Activated T-helper 1 cell treated with anti-CD3 and anti-CD28 coated beads, Interleukin-12 subunit alpha, Interleukin-12 subunit beta, Interleukin-2, Interleukin-4 antibody, amounts not matched to agents 30 ng/mL and 10 ng/mL and 1 ng/mL, durations not matched to agents 14 hours and 24 hours and 36 hours (primary cell): ENCODE measurements at places on chromosomes 7 and 10.

- H3K27me3 ChIP-seq, result no peaks in the 10 kb centered on the region
- peaks cover 36% of the 10 kb centered on the region for H3K4me1 ChIP-seq
- no peaks in the 10 kb centered on the region for H3K36me3 ChIP-seq
- DNase-seq, result no peak
- H3K4me3 ChIP-seq, result no peak overlapping the region
- peak overlapping the region; percentile 35 for H3K27ac ChIP-seq
Observed at GRCh38 chr7:106367664-106368063, 82.9 kb upstream of the NAMPT start.

- peaks cover 18% of the 10 kb centered on the region for H3K4me1 ChIP-seq
- no peak overlapping the region for H3K27ac ChIP-seq
- no peak for DNase-seq
- peaks cover 59% of the 10 kb centered on the region for H3K27me3 ChIP-seq
- H3K36me3 ChIP-seq, result no peaks in the 10 kb centered on the region
- H3K4me3 ChIP-seq, result no peak overlapping the region
Observed at GRCh38 chr7:3301449-3301731, 338 bp downstream of the SDK1 start.

GRCh38 chr7:16589881-16590280, 55.7 kb downstream of the ANKMY2 start:
- H3K27ac ChIP-seq, result no peak overlapping the region
- H3K36me3 ChIP-seq, result no peaks in the 10 kb centered on the region
- no peaks in the 10 kb centered on the region for H3K4me1 ChIP-seq
- H3K27me3 ChIP-seq, result peaks cover 2% of the 10 kb centered on the region
- H3K4me3 ChIP-seq, result no peak overlapping the region
- no peak for DNase-seq

- no peak overlapping the region for H3K27ac ChIP-seq
- H3K36me3 ChIP-seq, result no peaks in the 10 kb centered on the region
- H3K4me3 ChIP-seq, result no peak overlapping the region
- DNase-seq, result no peak
Observed at GRCh38 chr7:155540553-155540952, 5.8 kb downstream of the CNPY1 start.

GRCh38 chr10:29470843-29471543, 163.8 kb downstream of the SVIL start:
- no peak for DNase-seq
- peaks cover 7% of the 10 kb centered on the region for H3K4me1 ChIP-seq
- H3K36me3 ChIP-seq, result peaks cover 7% of the 10 kb centered on the region
- H3K27me3 ChIP-seq, result no peaks in the 10 kb centered on the region
- no peak overlapping the region for H3K27ac ChIP-seq
- no peak overlapping the region for H3K4me3 ChIP-seq

GRCh38 chr7:880450-880849, 4.1 kb downstream of the GET4 start:
- no peak for DNase-seq
- peaks cover 7% of the 10 kb centered on the region for H3K36me3 ChIP-seq
- H3K27ac ChIP-seq, result no peak overlapping the region
- H3K4me1 ChIP-seq, result peaks cover 5% of the 10 kb centered on the region

GRCh38 chr7:142459551-142459963, 201.7 kb upstream of the PRSS58 start:
- no peaks in the 10 kb centered on the region for H3K36me3 ChIP-seq
- H3K4me3 ChIP-seq, result no peak overlapping the region
- peaks cover 56% of the 10 kb centered on the region for H3K4me1 ChIP-seq

DNA sequence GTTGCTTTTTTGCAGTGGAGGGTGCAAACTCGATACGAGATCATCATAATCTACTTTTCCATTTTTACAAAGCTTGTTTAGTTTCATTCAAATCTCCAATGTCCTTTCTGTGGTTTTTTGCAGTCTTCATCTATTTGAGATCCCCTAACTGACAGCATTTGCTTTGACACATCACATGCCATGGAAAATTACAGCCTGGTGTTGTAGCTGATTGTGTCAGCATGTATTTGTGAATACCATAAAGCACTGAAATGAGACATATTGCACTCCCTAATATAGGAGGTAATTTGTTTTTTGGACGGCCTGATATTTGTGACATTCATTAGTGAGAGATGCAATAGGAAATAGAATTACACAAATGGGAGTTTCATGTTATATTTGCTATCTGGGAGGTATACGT, 620.8 kb downstream of the KCNMA1 start:
- no peak overlapping the region for H3K27ac ChIP-seq
- H3K36me3 ChIP-seq, result no peaks in the 10 kb centered on the region

DNA sequence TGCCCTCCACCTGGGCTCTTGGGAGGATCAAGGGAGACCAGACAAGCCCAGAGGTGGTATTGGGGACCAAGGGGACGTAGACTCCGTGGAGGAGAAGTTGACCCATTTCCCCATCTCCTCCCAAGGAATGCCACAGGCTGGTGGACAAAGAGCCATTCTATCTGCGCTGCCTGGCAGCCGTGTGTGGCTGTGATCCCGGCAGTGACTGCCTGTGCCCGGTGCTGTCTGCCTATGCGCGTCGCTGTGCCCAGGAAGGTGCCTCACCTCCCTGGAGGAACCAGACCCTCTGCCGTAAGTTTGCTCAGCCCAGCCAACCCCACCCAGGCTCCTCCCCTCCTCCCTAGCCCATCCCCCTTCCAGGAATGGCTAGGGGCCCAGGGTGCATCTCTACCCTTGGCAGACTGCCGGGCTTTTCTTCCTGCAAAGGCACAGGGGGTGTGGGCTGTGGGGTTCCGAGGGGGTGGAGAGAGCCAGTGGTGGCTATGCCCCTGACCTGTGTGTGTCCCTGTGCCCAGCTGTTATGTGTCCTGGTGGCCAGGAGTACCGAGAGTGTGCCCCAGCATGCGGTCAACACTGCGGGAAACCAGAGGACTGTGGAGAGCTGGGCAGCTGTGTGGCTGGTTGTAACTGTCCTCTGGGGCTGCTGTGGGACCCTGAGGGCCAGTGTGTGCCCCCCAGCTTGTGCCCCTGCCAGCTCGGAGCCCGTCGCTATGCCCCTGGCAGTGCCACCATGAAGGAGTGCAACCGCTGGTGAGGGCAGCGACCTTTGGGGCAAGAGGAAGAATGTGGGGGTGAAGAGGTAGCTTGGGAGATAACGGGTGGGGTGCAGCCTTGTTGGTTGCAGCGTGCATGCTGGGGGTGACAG, 10.2 kb upstream of the ZNF467 start:
- no peaks in the 10 kb centered on the region for H3K4me1 ChIP-seq
- no peaks in the 10 kb centered on the region for H3K36me3 ChIP-seq
- H3K4me3 ChIP-seq, result no peak overlapping the region
- H3K27me3 ChIP-seq, result peaks cover 2% of the 10 kb centered on the region

GRCh38 chr7:139452958-139453672, 30.4 kb downstream of the KLRG2 start:
- H3K27me3 ChIP-seq, result no peaks in the 10 kb centered on the region
- H3K4me1 ChIP-seq, result no peaks in the 10 kb centered on the region
- DNase-seq, result no peak
- no peak overlapping the region for H3K27ac ChIP-seq
- H3K4me3 ChIP-seq, result no peak overlapping the region

DNA sequence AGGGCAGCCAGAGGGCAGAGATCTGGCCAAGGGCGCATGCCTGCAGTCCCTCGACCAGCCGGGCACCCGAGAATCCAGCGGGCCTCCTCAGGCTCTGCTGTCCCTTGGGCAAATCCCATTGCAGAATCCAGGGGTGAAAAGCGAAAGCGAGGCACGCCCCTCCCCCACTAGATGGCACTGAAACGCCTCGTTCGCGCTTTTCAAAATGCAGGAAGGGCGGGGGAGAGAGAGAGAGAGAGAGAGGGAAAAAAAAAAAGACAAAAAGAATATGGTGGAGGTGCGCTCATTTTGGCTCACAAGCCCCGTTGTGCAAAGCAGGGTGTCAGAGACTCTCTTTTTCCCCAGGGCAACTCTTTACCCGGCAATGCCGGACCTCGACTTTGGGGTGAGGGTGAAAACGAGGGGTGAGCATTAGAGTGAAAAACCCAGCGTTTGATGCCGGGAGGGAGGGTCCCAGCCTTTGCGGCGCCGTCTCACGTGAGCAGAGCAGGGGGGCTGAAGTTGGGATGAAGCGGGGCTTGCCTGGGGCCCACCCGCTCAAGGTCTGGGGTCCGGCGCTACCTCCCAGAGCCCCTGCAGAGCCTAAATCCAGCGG, 2.5 kb upstream of the TMEM178B start:
- H3K27ac ChIP-seq, result peak overlapping the region; percentile 45
- H3K4me1 ChIP-seq, result peaks cover 36% of the 10 kb centered on the region
- H3K4me3 ChIP-seq, result peak overlapping the region; percentile 79
- peaks cover 39% of the 10 kb centered on the region for H3K27me3 ChIP-seq
- peaks cover 1% of the 10 kb centered on the region for H3K36me3 ChIP-seq

DNA sequence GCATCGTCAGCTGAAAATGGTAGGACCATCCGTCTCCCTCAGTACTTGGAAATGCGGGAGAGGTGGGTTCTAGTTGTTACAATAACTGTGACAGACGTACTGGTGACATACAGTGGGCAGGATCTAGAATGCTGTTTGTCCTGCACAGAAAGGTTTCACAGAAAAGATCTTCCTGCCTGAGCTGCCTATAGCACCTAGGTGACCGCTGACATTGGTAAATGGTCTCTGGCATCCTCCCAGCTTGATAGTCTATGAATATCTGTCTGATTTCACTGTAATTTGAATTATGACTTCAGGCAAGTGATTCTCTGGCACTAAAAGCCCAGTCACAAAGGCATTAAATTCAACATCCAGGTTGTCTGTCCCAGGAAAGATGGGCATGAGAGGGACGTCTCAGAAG, 38.2 kb upstream of the CCDC3 start:
- H3K4me1 ChIP-seq, result no peaks in the 10 kb centered on the region
- no peaks in the 10 kb centered on the region for H3K36me3 ChIP-seq
- no peak overlapping the region for H3K4me3 ChIP-seq
- DNase-seq, result no peak
- H3K27ac ChIP-seq, result no peak overlapping the region

GRCh38 chr7:114356133-114356532, 58.5 kb upstream of the FOXP2 start:
- no peak for DNase-seq
- no peak overlapping the region for H3K27ac ChIP-seq
- H3K4me3 ChIP-seq, result no peak overlapping the region
- no peaks in the 10 kb centered on the region for H3K4me1 ChIP-seq

DNA sequence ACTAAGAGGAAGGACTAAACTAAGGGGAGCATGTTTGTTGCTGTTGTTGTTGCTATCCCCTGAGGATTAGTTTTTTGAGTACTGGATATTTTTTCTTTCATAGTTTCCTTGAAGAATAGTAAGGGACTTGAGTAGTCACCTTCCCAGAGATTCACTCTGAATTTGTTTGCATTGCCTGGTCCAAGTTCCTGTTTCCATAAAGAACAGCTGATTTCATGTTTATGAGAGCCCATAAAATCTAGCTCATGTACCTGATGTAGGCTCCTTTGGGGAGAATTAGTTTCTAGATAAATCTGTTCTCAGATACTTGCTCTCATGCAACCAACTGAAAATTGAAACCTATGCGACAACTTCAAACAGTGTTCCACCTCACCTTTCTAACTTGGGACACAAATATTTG, 464.4 kb upstream of the MBL2 start:
- no peaks in the 10 kb centered on the region for H3K4me1 ChIP-seq
- no peaks in the 10 kb centered on the region for H3K36me3 ChIP-seq
- DNase-seq, result no peak
- no peak overlapping the region for H3K27ac ChIP-seq
- no peak overlapping the region for H3K4me3 ChIP-seq
- no peaks in the 10 kb centered on the region for H3K27me3 ChIP-seq

DNA sequence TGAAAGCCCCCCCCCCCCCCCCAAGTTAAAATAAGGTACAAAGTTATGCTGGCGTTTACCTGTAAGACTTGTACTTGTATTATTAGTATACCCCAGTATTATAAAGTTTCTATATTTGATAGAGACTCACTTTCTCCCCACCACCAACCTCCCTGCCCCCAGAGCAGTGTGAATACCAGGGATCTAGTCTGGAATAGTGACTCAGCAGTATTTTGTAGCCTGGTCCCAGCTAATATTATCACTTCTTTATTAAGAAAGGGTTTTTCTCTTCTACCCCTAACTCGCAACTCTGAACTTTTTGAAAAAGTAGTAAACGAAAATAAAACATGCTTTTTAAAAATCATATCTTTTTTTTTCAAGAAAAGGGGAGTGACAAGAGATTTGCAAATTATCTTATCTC, 26.7 kb downstream of the GLI3 start:
- no peaks in the 10 kb centered on the region for H3K4me1 ChIP-seq
- no peak for DNase-seq
- no peak overlapping the region for H3K4me3 ChIP-seq
- no peaks in the 10 kb centered on the region for H3K27me3 ChIP-seq

GRCh38 chr10:114550756-114551635, 107.1 kb downstream of the ABLIM1 start:
- no peak overlapping the region for H3K4me3 ChIP-seq
- H3K27ac ChIP-seq, result no peak overlapping the region
- H3K27me3 ChIP-seq, result no peaks in the 10 kb centered on the region
- peaks cover 2% of the 10 kb centered on the region for H3K36me3 ChIP-seq
- DNase-seq, result no peak

GRCh38 chr10:71835671-71836595, 15.1 kb downstream of the PSAP start:
- H3K4me3 ChIP-seq, result no peak overlapping the region
- DNase-seq, result no peak
- no peaks in the 10 kb centered on the region for H3K27me3 ChIP-seq
- H3K27ac ChIP-seq, result no peak overlapping the region
- peaks cover 9% of the 10 kb centered on the region for H3K36me3 ChIP-seq

DNA sequence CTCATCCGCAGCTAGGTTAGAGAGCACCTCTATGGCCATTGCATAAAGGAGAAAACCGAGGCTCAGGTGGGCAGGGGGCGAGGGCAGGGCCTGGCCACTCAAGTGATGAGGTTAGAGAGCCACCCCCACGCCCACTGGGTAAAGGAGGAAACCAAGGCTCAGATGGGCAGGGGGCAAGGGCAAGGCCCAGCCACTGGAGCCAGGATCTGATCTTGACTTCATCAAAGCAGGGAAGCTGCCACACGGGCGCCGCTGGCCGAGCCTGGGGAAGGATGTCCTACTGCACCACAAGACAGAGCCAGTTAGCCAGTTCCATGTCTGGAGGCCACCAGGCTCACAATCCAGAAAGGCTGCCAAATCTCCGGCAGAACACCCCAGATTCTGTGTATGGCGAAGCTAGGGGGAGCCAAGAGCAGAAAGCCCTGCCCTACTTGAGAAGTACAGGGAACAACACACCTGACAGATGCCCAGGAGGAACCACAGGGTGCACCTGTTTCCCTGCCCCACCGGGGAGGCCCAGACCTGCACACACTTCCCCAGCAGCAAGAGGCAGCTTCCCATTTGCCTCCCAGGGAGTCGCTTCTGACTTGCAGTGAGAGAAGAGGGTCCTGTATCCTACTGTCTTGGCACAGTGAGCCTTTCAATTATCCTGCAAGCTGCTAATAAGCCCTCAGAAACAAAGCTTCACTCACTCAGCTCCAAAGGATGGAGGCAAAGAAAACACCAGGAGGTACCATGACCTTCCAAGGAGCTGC, 101.9 kb downstream of the TNS3 start:
- H3K36me3 ChIP-seq, result no peaks in the 10 kb centered on the region
- DNase-seq, result no peak
- no peaks in the 10 kb centered on the region for H3K27me3 ChIP-seq

- H3K27me3 ChIP-seq, result no peaks in the 10 kb centered on the region
- no peak for DNase-seq
- no peaks in the 10 kb centered on the region for H3K4me1 ChIP-seq
- H3K36me3 ChIP-seq, result no peaks in the 10 kb centered on the region
- no peak overlapping the region for H3K27ac ChIP-seq
Observed at GRCh38 chr7:152859781-152860191, 100.2 kb downstream of the ACTR3B start.
